Left cardiac atrium (tissue), 4 donors: ENCODE measurements at places on chromosomes 6 and 20. TPM values are rescaled to one million over a fixed set of nuclear protein-coding genes. Genes with fewer than 3 reads are reported as not detected.

GRCh38 chr6:38233161-38233791, 406.5 kb downstream of the BTBD9 start:
- no peak for DNase-seq

Gene PKIB
- 1.0 TPM for total RNA-seq

GRCh38 chr6:37822851-37823682, 3.5 kb downstream of the ZFAND3 start:
- DNase-seq, result no peak

Gene KCNQ5
- total RNA-seq, result 0.16 TPM
